SK-N-SH (cell line): ENCODE measurements at places on chromosomes 12 and 14.

GRCh38 chr12:120453977-120454376, 7.7 kb downstream of the GATC start:
- peak; percentile 68 for DNase-seq

- DNase-seq: no peak
Observed at GRCh38 chr12:42481368-42481767, 108.2 kb downstream of the PRICKLE1 start.

DNA sequence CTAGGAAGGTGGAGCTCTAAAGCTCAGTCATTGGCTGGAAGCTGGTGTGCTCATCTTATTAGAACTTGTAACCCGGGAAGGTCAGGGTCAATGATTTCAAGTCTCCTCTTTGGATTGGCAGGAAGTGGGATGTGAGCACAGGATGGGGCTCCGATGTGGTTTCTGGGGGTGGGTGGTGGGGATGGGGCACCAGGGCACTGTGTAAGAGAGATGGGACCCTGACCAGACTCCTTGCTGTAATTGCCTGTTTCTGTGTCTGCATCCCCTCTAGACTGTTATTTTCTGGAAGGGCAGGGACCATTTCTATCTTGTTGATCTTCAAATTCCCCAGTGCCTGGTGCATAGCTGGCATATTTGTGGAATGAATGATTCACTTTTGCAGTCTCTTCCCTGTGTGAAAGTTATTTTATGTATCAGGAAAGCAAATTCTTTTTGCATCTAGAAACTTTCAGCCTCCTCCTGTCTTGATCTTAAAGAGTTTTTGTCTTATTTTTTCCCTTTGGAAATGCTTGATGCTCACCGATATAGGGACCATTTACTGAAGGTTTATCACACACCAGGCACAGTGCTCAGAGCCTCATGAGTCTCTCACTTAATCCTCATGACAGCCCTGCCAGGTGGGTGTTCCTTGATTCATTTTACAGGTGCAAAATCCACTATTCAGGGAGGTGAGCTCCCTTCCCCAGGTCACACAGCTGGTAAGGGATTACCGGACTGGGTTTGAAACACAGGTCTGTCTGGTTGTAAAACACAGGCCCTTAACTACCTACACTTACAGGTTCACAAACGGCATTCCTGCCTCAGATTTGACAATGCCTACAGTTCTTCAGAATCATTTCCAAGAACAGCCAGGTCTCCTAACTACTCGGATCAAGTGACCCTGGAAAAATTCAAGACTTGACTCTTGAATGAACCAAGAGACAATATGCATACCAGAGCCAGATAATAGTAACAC, 86.9 kb upstream of the IGF1 start:
- DNase-seq: peak; percentile 1

DNA sequence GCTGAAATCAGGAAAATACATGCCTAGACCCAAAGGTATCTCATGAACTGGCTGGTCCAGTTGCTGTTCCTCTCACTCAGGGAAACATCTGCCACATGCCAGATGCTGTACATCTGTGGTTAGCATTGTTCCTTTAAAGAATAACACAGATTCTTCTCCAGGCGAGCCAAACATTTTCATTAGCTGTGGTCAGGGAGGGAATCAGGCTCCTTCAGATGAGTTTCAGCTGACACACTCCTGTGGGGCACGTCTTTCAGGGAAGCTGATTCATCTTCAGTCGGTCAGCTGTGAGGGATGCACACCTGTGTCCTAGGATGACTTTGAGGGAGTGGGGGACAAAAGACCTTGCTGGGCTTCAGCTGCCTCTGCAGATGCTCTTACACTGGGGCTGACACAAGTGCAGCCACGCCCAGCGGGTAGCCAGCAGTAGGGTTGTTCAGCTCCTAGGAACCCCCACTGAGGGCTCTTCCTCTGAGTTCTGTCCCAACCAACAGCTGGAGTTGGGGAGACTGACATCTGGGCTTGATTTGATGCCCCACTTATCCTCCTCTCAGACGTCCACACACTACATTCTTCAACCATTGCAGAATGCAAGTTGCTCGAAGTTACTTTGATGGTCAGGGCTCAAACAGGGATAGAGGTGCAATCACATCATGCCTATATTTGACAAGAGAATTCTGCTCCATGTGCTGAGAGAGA, 155.0 kb downstream of the NUAK1 start:
- no peak for DNase-seq

DNA sequence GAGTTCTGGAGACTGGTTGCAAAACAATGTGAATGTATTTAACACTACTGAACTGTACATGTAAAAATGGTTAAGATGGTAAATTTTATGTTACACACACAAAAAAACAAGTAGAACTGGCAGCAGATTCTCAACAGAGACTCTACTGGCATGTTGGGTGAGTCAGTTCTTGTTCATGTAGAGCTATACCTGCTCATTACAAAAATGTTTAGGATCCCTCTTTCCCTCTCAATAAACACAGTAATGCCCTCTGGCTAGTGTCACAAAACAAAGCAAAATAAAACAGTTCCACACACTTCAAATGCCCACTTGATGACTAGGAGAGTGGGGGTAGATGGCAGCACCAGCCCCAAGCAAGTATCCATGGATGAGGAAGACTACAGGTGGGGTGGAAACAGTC, 13.7 kb upstream of the ZNF740 start:
- DNase-seq: no peak

DNA sequence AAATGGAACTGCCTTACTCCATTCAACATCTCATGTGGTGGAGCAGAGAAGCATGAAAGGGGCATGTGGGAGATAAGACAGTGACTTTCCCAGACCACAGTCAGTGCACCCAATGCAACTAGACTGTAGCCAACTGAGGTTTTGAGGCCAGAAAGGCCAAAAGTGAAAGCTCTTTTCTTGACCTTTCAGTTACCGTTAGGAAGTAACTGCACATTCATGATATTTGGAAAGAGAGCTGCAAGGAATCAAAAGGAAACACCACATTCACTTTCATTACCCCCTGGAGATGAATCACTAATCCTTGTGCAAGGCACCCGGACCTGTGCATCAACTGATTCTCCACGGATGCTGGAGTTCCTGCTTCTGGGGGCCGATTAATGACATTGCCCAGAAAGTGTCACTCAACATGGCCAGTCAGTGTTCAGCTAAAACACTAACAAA, 72.9 kb upstream of the ELK3 start:
- DNase-seq: no peak

DNA sequence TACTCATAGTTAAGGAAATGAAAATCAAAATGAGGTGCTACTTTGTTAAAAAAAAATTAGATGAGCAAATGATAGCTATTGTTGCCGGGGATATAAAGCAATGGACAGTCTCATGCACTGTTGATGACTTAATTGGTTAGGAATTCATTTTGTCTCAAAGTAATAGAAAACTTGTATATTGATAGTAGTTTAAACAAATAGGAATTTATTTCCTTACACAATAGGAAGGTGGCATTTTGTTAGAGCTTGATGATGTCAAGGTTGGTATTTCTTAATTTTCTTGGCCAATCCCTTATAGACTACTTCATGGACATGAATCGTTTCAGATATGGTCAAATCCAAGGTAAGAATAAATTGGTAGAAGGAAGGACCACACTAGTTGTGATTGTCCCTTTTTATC, 7.8 kb downstream of the PRPF39 start:
- DNase-seq: no peak

DNA sequence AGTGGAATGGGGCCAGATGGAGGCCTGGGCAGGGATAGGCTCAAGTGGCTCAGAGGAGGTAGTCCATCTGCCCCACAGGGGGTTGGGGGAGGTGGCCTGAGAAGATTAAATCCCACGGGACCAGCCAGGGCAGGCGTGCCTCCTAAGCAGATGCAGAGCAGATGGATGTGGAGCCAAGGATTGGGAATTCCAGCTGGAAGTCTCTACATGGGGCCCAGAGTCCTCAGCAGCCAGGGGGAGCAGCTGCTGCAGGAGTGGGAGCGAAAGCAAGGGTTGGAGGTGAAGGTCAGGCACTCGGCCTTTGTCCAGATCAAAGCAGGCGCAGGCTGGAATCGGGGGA, 42.4 kb upstream of the VRK1 start:
- DNase-seq: no peak

- no peak for DNase-seq
Observed at GRCh38 chr12:124795081-124795948, 68.3 kb downstream of the SCARB1 start.

GRCh38 chr14:64501411-64502171, 2.0 kb downstream of the ZBTB25 start:
- DNase-seq: peak; percentile 58

GRCh38 chr12:124451637-124452243, 115.7 kb downstream of the NCOR2 start:
- DNase-seq: no peak

DNA sequence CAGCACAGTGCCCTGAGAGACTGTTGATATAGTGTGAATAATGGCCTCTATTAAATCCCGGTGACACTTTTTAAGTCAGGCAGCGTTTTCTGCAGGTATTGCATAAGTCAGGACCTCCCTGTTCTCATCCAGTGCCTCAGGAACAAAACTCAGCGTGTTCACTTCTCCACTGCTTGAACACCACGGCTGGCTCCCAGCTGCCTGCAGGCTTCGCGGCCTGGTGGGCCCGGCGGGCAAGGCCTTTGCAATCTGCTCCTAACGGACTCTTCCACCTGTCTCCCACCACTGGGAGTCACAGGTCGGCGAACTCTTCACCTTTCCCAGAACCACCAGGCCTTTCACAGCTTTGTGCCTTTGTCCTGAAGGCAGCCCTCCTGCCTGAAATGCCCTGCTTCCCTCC, 18.7 kb downstream of the RFX4 start:
- DNase-seq: no peak

DNA sequence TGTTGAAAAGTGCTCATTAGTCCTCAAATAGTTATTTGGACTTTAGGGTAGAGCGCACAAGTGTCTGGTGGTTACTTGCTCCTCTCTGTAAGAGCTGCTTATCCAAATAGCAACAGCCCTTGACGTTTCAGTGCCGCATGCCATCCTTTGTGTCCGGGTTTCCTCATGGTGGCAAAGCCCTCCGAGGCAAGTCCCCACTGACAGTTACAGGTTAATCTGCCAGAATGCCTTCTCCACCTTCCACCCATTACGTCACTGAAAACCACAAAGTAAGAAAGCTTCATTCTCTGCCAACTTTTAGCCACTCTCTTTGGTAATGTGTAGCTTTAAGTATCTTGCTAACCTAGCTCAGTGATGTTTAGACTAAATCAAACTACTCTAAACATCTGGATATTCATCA, 78.6 kb downstream of the POLR3B start:
- DNase-seq: no peak

- DNase-seq: peak; percentile 66
Observed at GRCh38 chr14:89617481-89618329, 200.7 kb upstream of the FOXN3 start.

- no peak for DNase-seq
Observed at GRCh38 chr14:73977896-73978295, 27.8 kb downstream of the COQ6 start.

- no peak for DNase-seq
Observed at GRCh38 chr14:102293781-102294180, 11.2 kb downstream of the MOK start.

- peak; percentile 52 for DNase-seq
Observed at GRCh38 chr14:66476964-66477363, 9.2 kb upstream of the CCDC196 start.

- no peak for DNase-seq
Observed at GRCh38 chr14:36684946-36685345, 23.3 kb downstream of the PAX9 start.

GRCh38 chr14:58662018-58662417, 24.3 kb downstream of the DACT1 start:
- no peak for DNase-seq

- no peak for DNase-seq
Observed at GRCh38 chr12:107330831-107331431, 237.6 kb upstream of the CRY1 start.

DNA sequence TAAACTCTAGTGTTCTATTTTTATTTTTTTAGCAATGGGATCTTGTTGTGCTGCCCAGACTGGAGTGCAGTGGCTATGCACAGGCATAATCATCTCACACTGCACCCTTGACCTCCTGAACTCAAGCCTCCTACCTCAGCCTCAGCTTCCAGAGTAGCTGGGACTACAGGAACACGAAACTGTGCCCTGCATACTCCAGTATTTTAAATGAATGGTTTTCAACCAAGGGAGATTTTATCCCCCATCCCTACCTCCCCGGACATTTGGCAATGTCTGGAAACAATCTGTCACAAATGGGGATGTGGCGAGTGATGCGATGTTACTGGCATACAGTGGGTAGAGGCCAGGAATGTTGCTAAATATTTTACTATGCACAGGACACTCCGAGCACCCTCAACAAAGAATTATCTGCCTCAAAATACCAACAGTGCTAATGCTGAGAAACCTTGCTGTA, 2.1 kb downstream of the CBX5 start:
- DNase-seq: no peak

DNA sequence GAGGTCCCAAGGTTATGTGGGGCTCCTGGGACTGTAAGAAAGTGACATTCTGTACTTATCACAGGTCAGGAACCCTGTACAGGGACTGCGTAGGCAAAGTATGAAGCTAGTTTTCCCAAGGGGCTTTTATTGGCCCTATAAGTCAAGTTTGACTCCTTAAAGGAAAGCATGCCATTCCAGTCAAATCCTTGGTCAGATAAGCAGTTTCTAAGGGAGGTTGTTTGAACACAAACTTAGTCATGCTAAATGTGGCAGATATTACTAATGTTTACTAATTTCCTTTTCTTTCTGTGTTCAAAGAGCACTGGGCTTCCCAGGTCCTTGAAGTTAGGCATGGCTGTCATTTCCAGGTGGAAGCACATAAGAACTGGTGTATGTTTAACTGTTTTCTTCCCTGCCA, 472.4 kb downstream of the ATP23 start:
- DNase-seq: no peak

DNA sequence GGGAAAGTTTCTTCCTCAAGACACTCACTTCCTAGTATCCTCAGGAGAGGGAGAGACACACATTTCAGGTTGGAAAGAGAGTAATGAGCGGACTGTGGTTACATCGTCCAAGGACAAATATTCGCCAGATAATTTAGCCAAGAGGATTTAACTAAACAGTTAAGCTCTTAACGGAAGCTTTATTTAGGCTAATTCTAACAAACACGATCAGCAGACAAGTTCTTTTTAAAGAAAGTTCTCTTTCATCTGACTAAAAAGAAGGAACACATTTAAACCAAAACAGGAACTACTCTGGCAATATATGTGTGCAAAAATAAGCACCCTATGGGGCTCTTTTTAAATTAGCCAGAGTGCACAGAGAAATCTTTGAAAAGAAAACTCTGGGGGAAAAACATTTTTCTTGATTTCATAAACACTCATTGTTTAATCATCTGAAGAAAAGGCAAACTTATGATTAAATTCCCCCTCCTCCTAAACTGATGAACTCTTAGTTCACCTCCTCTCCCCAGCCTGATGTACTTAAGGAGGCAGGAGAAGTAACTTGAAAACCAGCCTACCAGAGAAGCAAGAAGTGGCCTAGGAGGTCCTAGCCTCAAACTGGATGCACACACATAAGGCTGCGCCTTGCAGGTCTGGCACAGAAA, 13.3 kb upstream of the BTG1 start:
- no peak for DNase-seq

GRCh38 chr12:116336542-116337065, 59.1 kb upstream of the MED13L start:
- no peak for DNase-seq

- DNase-seq: no peak
Observed at GRCh38 chr14:31106768-31107167, 80.6 kb upstream of the STRN3 start.

- DNase-seq: no peak
Observed at GRCh38 chr14:52244997-52245396, 22.5 kb upstream of the PTGDR start.

- no peak for DNase-seq
Observed at GRCh38 chr12:91361864-91362263, 179.2 kb upstream of the DCN start.
